ENCODE measurements at places on chromosomes 6 and 20.

DNA sequence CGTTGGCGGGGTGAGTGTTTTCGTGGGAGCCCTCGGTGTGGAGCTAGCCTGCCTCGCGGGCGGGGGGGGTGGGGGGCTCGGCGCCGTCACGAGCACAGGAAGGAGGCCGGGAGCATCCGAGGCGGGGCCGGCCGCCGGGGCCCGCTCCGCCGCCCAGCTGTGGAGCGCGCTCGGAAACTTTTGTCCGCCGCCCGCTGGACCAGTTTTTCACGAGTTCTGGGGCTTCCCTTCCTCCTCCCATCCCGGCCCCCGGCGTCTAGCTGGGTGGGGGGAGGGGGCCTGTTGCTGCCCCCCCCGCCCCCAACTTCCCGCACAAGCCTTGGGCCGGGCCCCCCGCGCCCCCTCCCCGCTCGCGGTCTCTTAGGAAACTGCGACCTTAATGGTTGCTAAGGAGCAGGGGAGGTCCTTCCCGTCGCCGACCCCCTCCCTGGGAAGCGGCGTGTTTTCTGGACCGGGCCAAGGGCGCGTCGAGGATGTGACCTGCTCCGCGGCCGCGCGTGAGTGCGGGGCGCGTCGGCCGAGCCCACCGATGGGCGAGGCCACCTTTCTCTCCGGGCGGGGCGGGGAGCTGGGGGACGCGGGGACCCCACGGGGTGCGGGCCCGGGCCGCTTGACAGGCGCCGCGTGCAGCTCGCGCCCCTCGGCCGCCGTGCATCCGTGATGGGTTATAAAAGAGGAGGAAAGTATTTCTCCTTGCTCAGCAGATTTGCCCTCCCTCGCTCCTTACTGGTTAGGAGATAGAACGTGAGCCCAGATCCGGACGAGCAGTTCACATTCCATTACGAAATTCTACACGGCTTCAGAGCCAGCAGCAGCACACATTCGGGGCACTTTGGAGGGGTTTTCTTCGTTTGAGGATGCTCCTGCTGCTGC, 1.4 kb downstream of the RREB1 start:
- no peak for DNase-seq

DNA sequence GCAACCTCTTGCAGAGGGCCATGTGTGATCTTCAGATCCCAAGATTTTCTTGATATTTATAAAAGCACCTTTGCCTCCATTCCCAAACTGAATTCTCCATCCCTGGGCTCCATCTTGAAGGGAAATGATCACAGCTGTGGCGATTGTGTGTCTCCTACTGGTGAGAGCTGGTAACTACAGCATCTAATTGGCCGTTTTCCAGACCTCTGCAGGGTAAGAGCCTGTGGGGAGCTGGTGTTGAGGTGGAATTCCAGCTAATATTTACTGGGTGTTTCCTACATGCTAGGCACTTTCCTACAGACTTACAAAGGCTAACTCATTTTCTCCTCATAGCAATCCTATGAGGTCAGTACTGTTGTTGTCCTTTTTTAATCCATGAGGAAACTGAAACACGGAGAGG, 59.2 kb upstream of the FNDC1 start:
- no peak for DNase-seq

DNA sequence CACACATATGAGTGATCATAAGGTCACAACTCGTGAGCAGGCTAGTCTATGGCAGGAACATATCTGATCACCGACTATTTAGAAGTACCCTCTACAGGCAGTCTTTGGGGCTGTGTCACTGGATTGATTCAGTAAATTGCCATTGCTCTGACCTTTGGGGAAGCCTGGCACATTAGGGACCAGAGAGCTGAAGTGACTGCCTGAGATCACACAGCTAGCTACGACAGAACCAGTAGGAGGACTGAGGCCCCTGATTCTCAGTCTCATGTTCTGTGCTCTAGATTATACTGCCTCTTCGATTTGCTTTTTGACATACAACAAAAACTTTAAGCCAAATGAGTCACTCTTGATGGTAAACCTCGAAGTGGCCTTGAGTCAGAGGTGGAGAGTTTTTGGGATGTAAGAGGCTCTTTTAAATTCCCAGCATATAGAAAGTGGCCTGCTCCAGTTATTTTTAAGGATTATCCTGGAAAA, 247.5 kb upstream of the SUPT3H start:
- DNase-seq, result no peak

- no peak for DNase-seq
These were observed 16.3 kb downstream of the CENPQ start for GRCh38 chr6:49479308-49479970.

- no peak for DNase-seq
These were observed 112.1 kb downstream of the AFG1L start for GRCh38 chr6:108406943-108407342.

- DNase-seq, result no peak
These were observed 74.6 kb upstream of the KCNG1 start for GRCh38 chr20:51097351-51098120.

DNA sequence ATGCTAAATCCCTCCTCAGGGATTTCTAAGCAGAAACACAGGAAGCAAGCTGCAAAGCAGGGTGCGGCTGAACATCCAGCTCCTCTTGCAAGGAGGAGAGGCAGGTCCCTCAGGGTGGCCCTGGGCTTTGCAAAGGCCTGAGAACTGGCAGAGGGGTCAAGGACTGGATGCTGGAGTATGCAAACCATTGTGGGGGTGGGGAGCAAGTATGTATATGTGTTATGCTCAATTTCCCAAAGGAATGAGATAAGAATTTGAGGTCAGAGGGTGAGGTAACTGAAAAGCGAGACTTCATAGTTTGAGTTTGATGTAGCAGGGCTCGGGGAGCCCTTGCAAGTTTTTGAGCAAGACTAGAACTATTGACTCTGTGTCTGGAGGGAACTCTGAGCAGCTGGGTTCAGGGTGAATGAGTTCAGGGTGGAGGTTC, 11.2 kb downstream of the SLC22A2 start:
- no peak for DNase-seq

DNA sequence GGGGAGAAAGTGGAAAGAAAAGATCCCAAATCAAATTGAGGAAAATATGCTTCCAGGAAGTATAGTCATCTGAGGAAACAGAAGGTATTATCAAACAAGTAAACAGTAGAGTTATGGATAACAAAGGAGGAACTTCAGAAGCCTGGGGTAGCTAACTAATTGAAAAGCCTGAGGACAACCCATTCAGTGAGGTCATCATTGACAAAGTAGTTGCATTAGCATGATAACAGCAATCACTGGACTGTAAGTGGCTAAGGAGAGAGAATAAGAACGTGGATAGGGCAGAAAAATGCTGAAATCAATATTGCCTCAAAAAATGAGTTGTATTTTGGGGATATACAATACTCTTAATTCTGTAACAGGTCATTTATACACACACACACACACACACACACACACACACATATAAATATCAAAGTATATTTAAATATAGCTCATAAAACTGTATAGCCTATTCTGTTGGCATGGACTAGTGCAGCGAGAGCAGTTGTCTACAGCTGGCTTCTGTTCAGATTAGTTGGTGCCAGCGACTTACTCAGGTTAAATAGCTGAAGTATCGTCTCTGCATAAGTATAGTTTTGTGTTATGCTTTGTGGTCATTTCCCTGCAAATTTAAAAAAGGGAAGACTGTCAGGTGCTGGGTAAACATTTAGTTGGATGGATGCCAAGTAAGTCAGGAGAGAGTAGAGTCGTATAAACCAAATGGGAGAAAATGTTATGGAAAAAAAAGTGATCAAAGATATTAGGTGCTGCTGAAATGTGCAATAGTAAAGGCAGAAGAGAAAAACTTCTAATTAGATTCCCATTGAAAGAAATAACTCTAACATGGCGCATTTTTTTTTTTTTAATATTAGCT, 33.8 kb upstream of the CTAGE9 start:
- no peak for DNase-seq

GRCh38 chr20:31440012-31440659, at the start of gene DEFB123:
TSS of gene DEFB123 (plus strand) at chr20:31440632. CDS start at chr20:31440699, 67 bp downstream.
- DNase-seq, result no peak

DNA sequence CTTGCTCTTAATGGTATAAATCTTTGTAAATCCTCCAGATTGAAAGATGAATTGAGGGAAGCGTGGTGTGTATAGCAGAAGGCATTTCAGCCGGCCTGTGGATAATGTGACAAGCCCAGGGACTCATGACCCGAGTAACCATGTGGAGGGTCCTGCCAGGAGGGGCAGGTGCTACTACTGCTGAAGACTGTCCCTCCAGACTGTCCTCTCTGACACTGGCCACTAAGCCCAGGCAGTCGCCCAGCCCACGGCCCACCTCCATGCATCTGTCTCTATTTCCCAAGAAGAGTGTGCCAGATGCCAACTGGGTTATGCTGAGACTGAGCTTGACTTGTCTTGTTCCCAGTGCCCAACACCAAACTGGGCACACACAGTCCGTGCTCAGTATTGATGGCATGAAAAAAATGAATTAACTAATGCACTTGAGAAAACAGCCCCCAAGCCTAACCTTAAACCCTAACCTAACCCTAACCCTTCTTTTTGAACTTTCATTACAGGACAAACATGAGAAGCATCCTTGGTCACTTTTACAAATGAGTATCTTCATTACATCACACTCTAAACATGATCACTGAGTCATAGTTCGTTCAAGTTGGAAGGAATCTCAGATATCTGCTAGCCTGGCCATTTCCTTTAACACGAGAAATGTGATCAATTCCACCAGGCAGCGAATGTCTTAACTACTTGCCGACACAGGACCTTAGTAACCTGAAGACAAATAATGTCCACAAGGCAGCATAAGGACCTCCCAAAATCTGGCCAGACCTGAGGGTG, 182.2 kb upstream of the RREB1 start:
- no peak for DNase-seq

- DNase-seq, result no peak
These were observed 62.0 kb downstream of the FAM120B start for GRCh38 chr6:170368544-170368943.

- DNase-seq, result no peak
These were observed 79.6 kb upstream of the SASH1 start for GRCh38 chr6:148263010-148263409.

DNA sequence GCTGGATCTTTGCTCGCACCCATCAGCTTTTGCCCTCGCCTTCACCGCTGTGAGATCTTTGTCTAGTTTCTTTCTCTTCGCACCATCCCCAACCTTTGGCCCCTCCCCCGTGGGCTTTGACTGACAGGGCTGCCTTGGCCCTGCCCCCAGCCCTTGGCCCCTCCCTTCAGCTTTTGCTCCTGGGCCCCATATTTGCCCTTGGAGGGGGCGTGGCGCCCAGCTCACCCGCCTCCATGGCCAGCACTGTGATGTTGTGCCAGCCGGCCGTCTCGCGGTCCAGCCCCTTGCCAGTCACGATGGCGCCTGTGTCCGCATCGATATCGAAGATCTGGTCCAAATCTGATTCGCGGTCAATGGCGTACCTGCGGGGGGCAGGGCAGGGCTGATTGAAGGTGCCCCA, 81.1 kb downstream of the CD40 start:
- no peak for DNase-seq

DNA sequence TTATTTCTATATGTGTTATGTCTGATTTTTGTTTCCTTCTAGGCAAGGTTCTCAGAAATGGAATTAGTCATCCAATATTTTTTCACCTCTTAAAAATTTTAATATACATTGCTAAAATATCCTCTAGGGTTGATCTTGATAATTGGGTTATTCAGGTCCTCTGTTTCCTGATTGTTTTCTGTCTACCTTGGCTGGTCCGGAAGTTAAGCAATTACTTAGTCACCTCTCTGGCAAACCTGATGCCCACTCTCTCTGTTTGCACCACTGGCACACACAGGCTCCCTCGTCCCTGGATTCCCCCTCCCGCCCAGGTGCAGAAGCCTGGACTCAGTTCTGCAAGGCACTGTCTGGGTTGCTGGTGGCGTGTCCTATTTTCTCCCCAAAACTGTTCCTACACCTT, 27.7 kb downstream of the CST9L start:
- no peak for DNase-seq

DNA sequence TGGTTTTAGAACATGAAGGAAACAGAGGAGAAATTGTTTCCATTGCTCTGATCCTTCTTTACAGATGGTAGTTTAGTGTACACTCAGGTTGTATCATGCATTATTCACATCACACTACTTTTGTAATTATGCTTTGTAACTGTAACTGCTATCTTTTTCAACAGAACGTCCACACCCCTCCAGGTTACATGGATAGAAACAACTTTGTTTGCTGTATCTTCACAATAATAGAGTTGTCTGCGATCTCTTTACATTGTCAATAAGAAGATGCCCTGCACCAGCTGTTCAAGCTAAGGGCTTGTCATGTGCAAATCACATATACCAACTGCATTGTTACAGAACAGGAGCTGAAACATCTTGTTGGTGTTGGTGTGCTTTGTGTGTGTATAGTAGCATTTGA, 67.9 kb upstream of the MAP7 start:
- DNase-seq, result no peak

DNA sequence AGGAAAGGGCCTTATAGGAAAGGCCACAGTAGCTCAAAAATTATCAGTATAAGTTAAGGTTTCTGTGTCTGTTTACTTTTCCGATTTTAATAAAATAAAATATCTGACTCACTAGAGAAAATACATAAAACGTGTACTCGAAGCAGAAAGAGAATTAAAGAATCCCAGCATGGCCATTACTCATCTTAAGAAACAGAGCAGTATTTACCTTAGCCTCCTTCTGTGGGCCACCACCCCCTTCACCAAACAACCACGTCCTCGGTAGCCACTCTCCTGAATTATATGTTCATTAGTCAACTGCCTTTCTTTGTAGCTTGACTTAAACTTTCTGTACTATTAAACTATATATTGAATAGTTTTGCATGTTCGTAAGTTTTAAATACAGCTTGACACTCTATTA, 72.2 kb upstream of the SPTLC3 start:
- no peak for DNase-seq

DNA sequence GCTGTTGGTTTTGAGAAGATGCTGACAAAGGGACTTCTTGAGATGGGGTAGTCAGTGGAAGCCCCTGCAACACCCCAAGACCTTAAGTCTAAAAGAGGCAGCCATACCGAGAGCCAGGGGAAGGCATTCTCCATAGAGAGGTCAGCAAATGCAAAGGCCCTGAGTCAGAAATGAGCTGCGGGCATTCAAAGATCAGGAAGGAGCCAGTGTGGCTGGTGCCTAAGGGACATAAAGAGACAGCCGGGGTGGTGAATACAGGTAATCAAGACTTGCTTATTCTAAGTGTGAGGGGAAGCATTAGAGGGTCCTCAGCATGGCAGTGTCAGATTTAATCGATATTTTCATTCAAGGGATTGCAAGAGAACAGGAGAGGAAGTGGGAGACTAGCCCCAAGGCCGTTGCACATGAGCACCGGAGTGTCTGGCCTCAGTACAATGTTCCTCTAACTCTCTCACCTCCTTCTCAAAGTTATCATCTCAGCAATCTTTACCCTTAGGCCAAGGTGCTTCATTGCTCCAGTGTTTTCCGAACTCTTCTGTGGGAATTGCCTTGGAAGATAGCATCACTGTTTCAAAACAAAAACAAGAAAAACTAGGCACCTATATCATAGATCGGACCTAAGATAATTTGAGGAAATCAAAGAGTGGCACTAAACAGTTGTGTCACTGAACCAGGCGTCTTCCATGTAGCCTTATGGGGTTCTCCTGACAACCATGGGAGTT, 173.2 kb downstream of the DOK5 start:
- DNase-seq, result no peak

- DNase-seq, result no peak
These were observed 3.1 kb downstream of the PPP1R18 start for GRCh38 chr6:30683183-30683979.

All from stimulated activated CD4-positive, alpha-beta T cell treated with anti-CD3 and anti-CD28 coated beads, Interleukin-1b, Interleukin-23, amount 100 ng/mL, for 1 hour (primary cell).